ENCODE measurements at places on chromosomes 5 and 9. TPM values are rescaled to one million over a fixed set of nuclear protein-coding genes. Genes with fewer than 3 reads are reported as not detected.

TMEM252 gene
- total RNA-seq: not detected

CATSPER3 gene
- not detected for total RNA-seq

KCNIP1 gene
- 1.6 TPM for total RNA-seq

GRCh38 chr5:154059583-154059982 is 20.8 kb downstream of the MFAP3 start:
- no peaks in the 10 kb centered on the region for H3K4me1 ChIP-seq
- H3K27ac ChIP-seq: no peak overlapping the region
- no peaks in the 10 kb centered on the region for H3K27me3 ChIP-seq
- no peaks in the 10 kb centered on the region for H3K36me3 ChIP-seq

- H3K36me3 ChIP-seq: no peaks in the 10 kb centered on the region
- H3K27me3 ChIP-seq: no peaks in the 10 kb centered on the region
Observed at GRCh38 chr5:74639807-74640449, 600 bp downstream of the ENC1 start.

DNA sequence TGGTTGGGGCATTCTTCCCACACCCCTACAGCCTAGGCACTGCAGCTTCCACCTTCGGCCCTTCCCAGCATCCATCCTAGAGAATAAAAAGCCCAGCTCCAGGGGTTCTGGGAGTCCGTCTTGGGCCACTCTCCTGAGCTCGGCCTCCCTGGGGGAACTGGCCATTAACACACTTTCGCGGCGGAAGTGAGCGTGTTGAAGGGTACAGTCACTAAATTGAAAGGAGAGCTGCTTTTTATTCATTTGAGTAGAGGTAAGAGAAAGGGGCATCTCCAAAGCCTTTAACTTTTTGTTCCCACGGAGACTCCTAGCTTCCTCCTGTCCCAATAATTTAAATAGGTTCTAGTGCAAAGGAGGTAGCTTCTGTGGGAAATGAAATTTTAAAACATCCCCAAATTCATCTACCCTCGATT is 31.0 kb upstream of the NFIB start:
- H3K4me3 ChIP-seq: peak overlapping the region; percentile 70
- H3K27me3 ChIP-seq: peaks cover 32% of the 10 kb centered on the region
- no peak for DNase-seq
- peaks cover 3% of the 10 kb centered on the region for H3K4me1 ChIP-seq

GRCh38 chr5:64665243-64665642 is 25.1 kb upstream of the SHISAL2B start:
- no peak overlapping the region for H3K27ac ChIP-seq
- H3K27me3 ChIP-seq: no peaks in the 10 kb centered on the region
- no peak for DNase-seq
- H3K36me3 ChIP-seq: no peaks in the 10 kb centered on the region
- no peaks in the 10 kb centered on the region for H3K4me1 ChIP-seq
- no peak overlapping the region for H3K4me3 ChIP-seq

DNA sequence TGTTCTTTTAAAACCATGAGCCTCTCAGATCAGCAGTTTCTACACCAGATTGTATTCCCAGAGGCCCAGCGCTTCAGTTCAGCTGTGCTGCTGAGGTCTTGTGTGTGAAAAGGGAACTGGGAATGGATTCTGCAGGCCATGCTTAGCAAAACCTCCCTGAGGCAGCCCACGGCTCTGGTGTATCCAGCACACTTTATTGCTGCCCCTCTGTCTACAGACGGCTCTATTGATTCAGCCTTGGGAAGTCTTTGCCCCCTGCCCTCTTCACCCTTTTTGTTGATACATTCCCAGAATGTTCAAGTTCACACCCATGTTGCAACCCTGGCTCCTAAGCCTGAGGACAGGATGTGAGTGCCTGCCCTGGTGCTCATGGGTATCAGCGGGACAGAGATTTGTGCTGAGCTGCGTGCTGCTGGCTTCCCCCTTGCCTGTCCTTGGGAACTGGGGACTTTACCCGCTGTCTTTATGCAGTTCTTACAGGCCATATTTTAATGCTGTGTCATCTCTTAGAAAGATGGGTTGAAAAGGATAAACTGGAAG is 37.3 kb downstream of the ARHGAP26 start:
- H3K36me3 ChIP-seq: no peaks in the 10 kb centered on the region
- H3K27me3 ChIP-seq: no peaks in the 10 kb centered on the region
- peaks cover 13% of the 10 kb centered on the region for H3K4me1 ChIP-seq
- H3K4me3 ChIP-seq: no peak overlapping the region
- DNase-seq: no peak
- H3K27ac ChIP-seq: peak overlapping the region; percentile 13

- no peaks in the 10 kb centered on the region for H3K4me1 ChIP-seq
- no peak overlapping the region for H3K27ac ChIP-seq
- H3K36me3 ChIP-seq: no peaks in the 10 kb centered on the region
- H3K4me3 ChIP-seq: no peak overlapping the region
- H3K27me3 ChIP-seq: peaks cover 4% of the 10 kb centered on the region
- DNase-seq: no peak
Observed at GRCh38 chr5:598564-598890, 13.6 kb upstream of the CEP72 start.

- no peak overlapping the region for H3K4me3 ChIP-seq
- H3K4me1 ChIP-seq: no peaks in the 10 kb centered on the region
- H3K27me3 ChIP-seq: no peaks in the 10 kb centered on the region
- no peak for DNase-seq
- no peaks in the 10 kb centered on the region for H3K36me3 ChIP-seq
Observed at GRCh38 chr5:170474489-170475274, 29.1 kb upstream of the KCNIP1 start.

DNA sequence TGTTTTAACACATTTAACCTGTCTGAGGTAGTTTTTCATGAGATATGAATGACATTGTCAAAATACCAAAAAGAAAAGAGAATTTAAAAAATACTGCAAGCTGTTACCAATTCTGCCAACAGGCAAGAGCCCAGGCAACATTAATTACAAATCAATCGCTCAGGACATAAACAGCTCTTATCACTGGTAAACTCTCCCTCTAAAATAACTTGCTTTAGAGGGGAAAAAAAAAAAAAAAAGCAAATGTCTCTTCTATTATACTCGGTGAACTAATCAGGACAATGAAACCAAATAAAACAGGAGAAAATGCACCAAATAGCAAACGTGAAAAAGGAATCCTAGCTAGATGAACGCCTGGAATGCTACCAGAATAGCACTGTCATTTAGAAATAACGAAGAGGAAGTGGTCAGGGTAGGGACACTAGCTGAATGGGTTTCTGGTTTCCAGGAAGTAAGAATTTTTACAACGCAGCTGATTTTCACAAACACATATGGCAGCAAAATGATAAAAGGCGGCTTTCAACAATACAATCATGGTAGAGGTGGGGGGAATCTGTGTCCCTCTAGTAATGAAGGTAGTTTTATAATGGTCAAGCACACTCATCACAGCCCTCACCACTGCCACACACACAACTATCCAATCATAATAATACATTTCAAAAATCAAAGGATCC is 94.9 kb downstream of the DENND1A start:
- no peaks in the 10 kb centered on the region for H3K36me3 ChIP-seq
- no peak overlapping the region for H3K27ac ChIP-seq

DNA sequence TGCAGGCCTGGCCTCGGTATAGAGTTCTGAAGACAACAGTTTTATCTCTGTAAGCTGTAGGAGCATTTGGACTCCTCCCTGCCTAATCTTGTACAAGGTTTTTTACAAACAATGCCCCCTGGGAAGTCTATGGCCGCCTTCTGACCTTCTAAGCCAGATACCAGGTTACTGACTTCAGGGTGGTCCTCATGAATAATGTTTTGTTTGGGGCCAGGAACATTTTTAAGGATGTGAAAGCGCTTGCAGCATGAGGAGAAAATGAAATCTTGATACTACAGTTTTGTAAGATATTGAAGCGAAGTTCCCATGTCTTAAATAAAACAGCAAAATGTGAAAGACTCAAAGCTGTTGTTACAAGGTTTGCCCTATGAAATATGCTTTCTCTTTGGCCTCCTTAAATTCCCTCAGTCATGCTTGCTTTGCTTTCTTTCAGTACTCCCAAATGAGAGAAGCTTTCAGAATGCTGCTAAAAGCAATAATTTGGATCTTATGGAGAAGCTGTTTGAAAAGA is 5.2 kb downstream of the ANKDD1B start:
- no peaks in the 10 kb centered on the region for H3K4me1 ChIP-seq
- no peaks in the 10 kb centered on the region for H3K27me3 ChIP-seq
- peak overlapping the region; percentile 46 for H3K27ac ChIP-seq
- H3K4me3 ChIP-seq: no peak overlapping the region
- H3K36me3 ChIP-seq: no peaks in the 10 kb centered on the region

Measured in breast epithelium (tissue), 4 donors.